ENCODE measurements at places on chromosomes 6 and 20.

GRCh38 chr6:163835439-163836171 lies 421.1 kb downstream of the QKI start:
- no peak overlapping the region for H3K4me3 ChIP-seq
- H3K27me3 ChIP-seq, result no peaks in the 10 kb centered on the region
- peaks cover 9% of the 10 kb centered on the region for H3K4me1 ChIP-seq
- no peaks in the 10 kb centered on the region for H3K36me3 ChIP-seq
- no peak overlapping the region for H3K27ac ChIP-seq
- DNase-seq, result no peak

- no peak overlapping the region for H3K27ac ChIP-seq
- H3K4me3 ChIP-seq, result no peak overlapping the region
- no peaks in the 10 kb centered on the region for H3K4me1 ChIP-seq
- no peaks in the 10 kb centered on the region for H3K36me3 ChIP-seq
Observed at GRCh38 chr6:168860987-168861386, 392.7 kb downstream of the THBS2 start.

DNA sequence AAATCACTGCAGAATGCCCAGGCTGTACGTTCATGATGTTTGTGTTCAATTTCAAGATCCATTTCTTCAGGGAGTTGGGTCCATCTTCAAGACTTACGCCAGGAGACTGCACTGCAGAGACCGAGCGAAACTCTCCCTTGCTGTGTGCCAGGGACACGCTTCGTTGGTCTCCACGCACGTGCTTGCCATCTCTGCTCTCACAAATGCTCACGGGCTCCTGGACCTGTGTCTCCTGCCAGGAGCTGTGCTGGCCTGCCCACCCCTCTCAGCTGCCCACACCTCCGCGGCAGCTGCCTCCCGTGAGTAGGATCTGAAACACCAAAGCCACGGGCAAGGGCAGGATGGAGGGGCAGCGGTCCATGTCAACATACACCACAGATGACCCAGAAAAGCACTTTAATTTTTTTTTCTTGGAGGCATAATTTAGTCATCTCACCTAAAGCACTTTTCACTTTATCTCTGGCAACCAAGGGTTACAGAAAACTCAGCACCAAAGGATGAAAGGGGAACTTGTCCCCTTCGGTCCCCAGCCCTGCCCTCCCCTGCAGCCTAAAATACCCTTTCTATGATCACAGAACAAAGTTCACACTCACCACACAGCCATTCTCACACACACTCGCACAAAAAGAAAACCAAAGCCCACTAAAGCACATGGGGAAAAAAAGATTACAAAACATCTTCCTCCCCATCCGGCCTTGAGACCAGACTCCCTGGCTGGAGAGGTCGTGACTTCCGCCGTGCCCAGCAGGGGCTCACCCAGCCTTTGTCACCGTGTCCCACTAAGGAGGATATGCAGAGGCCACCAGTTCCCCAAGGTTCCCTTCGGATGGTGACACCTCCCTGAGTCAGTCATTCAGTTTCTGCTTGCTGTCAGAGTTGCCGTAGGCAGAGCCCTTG lies 137.9 kb downstream of the AGPAT4 start:
- DNase-seq, result no peak
- H3K36me3 ChIP-seq, result peaks cover 28% of the 10 kb centered on the region
- peaks cover 12% of the 10 kb centered on the region for H3K4me1 ChIP-seq
- H3K27me3 ChIP-seq, result no peaks in the 10 kb centered on the region
- peak overlapping the region; percentile 3 for H3K27ac ChIP-seq

GRCh38 chr20:45308117-45308778 lies at the start of gene MATN4:
Gene MATN4, minus strand, starts transcription at chr20:45308299. Its CDS starts 2,717 bp downstream, at chr20:45305582.
- no peak within 1 kb of the TSS for H3K27ac ChIP-seq
- DNase-seq, result peak; percentile 59
- H3K4me1 ChIP-seq, result peaks cover 27% of the 10 kb centered on the region
- peaks cover 39% of the 10 kb centered on the region for H3K27me3 ChIP-seq

DNA sequence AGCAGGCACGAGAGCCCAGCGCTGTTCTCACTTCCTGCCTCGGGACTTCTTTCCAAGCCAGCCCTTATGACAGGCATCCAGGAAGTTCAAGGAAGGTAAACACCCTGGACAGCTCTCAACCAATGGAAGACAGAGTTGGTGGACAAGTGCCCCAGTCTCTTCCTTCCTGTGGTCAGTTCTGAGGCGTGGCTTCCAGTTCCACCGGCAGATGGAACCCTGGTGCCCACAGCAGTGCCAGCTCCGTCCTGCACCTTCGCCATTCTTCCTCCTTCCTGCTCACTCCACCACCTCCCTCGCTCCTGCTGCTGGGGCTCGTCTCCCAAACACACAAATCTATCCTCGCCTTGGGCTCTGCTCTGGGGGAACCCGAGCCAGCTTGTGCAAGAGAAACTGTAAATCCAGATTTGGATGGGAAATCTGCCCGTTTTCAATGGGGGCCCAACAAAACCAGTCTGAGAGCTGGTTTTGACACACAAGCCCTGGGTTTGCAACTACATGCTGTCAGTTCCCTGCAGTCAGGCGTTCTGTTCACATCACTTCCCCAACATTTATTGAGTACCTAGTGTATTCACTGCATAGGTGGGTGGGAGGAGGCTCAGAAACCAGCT lies 162.7 kb downstream of the GRM4 start:
- peaks cover 26% of the 10 kb centered on the region for H3K27me3 ChIP-seq
- peaks cover 10% of the 10 kb centered on the region for H3K36me3 ChIP-seq
- peaks cover 17% of the 10 kb centered on the region for H3K4me1 ChIP-seq
- DNase-seq, result no peak
- no peak overlapping the region for H3K4me3 ChIP-seq

- H3K4me3 ChIP-seq, result no peak overlapping the region
- H3K4me1 ChIP-seq, result no peaks in the 10 kb centered on the region
- no peaks in the 10 kb centered on the region for H3K36me3 ChIP-seq
- DNase-seq, result no peak
- H3K27ac ChIP-seq, result no peak overlapping the region
- H3K27me3 ChIP-seq, result no peaks in the 10 kb centered on the region
Observed at GRCh38 chr20:6513599-6513998, 253.9 kb upstream of the BMP2 start.

DNA sequence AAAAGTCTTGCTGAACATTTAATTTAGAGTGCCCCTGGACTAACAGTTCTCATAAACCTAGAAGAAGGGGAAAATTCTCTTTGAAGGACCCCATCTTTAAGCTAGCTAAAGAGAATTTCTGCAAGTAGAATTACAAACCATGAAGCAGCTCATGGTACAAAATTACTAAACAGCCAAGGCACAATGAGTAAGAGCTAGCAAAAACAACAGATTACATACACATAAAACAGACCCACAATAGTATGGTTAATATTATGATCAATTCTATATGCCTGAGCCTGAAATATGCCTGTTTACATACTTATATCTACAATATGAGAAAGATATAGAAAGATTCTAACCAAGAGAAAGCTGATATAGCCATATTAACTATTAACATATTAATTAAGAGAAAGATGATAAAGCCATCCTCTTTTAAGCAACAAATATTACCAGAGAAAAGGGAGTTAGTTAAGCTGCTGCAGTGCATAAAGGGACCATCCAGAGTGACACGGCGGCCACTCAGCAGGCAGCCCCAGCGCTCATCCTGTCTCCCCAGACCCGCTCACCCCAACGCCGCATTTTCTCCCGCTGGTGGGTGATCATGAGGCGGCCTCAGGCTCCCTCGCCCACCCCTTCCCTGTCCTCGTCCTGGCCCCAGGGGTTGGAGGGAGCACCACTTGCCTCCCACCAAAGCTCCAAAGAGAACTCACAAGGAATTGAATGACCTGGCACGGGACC lies 98.4 kb upstream of the CARMIL1 start:
- no peaks in the 10 kb centered on the region for H3K4me1 ChIP-seq
- no peak overlapping the region for H3K27ac ChIP-seq
- H3K4me3 ChIP-seq, result no peak overlapping the region
- no peaks in the 10 kb centered on the region for H3K27me3 ChIP-seq

GRCh38 chr20:32019563-32020463 lies 9.6 kb downstream of the CCM2L start:
- 0 out of 2 replicates have a peak, but pooled peaks cover 3% of the 10 kb centered on the region for H3K36me3 ChIP-seq
- H3K27ac ChIP-seq, result peak overlapping the region; percentile 27
- no peak for DNase-seq
- H3K4me3 ChIP-seq, result peak overlapping the region; percentile 74
- H3K4me1 ChIP-seq, result peaks cover 43% of the 10 kb centered on the region

DNA sequence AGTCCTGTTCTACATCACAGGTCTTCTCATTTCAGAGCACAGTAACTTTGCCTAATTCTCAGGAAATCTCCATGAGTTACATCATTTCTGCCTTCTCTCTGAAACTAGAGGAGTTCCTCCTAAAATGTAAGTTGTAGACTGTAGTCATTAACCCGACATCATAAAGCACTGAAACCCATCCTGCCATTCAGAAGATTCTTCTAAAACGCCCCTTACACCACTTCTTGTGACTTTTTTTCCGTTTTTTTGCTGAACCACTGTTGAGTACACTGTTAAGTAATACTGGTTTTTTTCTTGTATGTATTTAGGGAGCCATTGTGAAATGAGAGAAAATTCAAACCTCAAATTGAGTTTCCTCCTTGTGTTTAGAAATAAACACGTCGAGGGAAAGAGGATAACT lies 117.3 kb downstream of the MAP3K4 start:
- H3K4me1 ChIP-seq, result no peaks in the 10 kb centered on the region
- peaks cover 83% of the 10 kb centered on the region for H3K36me3 ChIP-seq
- H3K4me3 ChIP-seq, result no peak overlapping the region
- DNase-seq, result no peak
- H3K27ac ChIP-seq, result no peak overlapping the region

GRCh38 chr6:170441316-170441715 lies 111.8 kb downstream of the PSMB1 start:
- no peak for DNase-seq
- peaks cover 3% of the 10 kb centered on the region for H3K36me3 ChIP-seq
- no peaks in the 10 kb centered on the region for H3K27me3 ChIP-seq
- H3K4me3 ChIP-seq, result no peak overlapping the region

- H3K4me1 ChIP-seq, result peaks cover 67% of the 10 kb centered on the region
- no peaks in the 10 kb centered on the region for H3K27me3 ChIP-seq
- H3K27ac ChIP-seq, result peak overlapping the region; percentile 99
- peak overlapping the region; percentile 61 for H3K4me3 ChIP-seq
- no peak for DNase-seq
Observed at GRCh38 chr6:166365221-166365620, 17.5 kb downstream of the MPC1 start.

GRCh38 chr6:75480425-75480824 lies 13.2 kb downstream of the FILIP1 start:
- peaks cover 28% of the 10 kb centered on the region for H3K4me1 ChIP-seq
- no peaks in the 10 kb centered on the region for H3K27me3 ChIP-seq
- no peak for DNase-seq
- H3K27ac ChIP-seq, result no peak overlapping the region
- H3K36me3 ChIP-seq, result no peaks in the 10 kb centered on the region

DNA sequence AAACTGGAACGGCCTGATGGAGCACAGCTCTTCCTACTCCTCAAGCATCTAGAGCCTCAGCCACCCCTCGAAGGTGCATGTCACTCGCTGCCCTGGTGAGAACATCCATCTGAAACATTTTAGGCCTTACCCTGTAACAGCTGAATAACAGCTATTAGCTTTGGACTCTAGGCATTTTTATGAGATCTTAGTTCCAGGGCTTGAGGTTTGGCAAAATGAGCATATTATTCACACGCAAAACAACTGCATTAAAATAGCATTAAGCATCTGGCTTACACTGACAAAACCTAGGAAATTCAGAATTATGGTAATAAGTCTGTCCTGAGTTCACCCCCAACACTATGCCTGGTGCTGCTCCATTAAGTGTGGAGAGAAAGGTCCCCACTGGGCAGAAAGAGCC lies 56.1 kb downstream of the ADAT2 start:
- no peak overlapping the region for H3K27ac ChIP-seq
- DNase-seq, result no peak
- H3K27me3 ChIP-seq, result no peaks in the 10 kb centered on the region
- no peaks in the 10 kb centered on the region for H3K36me3 ChIP-seq
- no peak overlapping the region for H3K4me3 ChIP-seq

GRCh38 chr6:101445527-101445926 lies 52.0 kb downstream of the GRIK2 start:
- no peak for DNase-seq
- no peak overlapping the region for H3K27ac ChIP-seq
- H3K4me3 ChIP-seq, result no peak overlapping the region
- no peaks in the 10 kb centered on the region for H3K36me3 ChIP-seq
- H3K27me3 ChIP-seq, result no peaks in the 10 kb centered on the region

GRCh38 chr6:112193535-112194051 lies 60.8 kb downstream of the LAMA4 start:
- H3K27me3 ChIP-seq, result peaks cover 35% of the 10 kb centered on the region
- H3K27ac ChIP-seq, result no peak overlapping the region
- no peaks in the 10 kb centered on the region for H3K36me3 ChIP-seq
- no peak overlapping the region for H3K4me3 ChIP-seq

DNA sequence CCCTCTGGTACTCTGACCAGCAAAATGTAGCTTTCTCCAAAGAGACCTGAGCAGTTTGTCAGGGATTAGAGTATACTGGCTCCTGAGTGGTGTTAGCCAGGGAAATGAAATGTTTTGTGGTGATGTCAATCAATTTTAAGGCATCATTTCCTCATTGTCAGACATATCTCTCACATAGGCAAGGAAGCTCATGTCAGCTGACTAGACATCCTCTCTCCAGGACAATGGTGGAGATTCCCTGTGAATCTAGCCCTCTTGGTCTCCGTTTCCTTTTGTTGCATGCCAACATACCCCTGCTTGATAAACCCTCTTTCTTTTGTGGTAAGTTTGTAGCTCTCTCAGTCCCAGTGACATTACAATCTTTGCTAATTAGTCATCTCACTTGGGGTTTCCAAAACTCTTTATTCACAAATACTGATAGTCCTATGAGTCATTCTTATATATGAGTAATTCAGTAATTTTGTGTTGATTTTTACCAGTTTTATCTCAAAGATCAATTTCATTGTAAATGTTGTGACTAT lies 135.6 kb upstream of the PTPRK start:
- H3K27me3 ChIP-seq, result no peaks in the 10 kb centered on the region
- no peaks in the 10 kb centered on the region for H3K4me1 ChIP-seq
- H3K27ac ChIP-seq, result no peak overlapping the region
- H3K36me3 ChIP-seq, result no peaks in the 10 kb centered on the region
- no peak overlapping the region for H3K4me3 ChIP-seq
- no peak for DNase-seq

DNA sequence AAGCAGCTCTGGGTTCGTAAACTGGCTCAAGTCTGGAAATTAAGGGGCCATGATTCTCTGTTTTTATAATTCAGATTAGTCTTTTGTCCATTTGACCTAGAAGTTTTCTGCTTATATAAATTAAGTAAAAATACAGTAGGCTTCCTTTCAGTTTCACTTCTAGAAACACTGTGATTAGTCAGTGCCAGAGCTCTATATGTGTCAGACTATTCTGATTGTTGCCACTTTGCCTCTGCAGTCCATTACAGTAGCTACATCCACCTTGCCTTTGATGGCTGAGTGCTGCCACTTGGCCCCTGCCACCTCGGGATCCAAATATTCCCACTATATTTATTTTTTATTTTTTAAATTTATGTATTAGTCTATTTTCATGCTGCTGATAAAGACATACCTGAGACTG lies 7.9 kb downstream of the ZC2HC1B start:
- no peak overlapping the region for H3K27ac ChIP-seq
- no peaks in the 10 kb centered on the region for H3K27me3 ChIP-seq
- H3K4me3 ChIP-seq, result no peak overlapping the region
- no peaks in the 10 kb centered on the region for H3K4me1 ChIP-seq
- peaks cover 17% of the 10 kb centered on the region for H3K36me3 ChIP-seq

All from WTC11 (cell line).